Aorta (tissue), 5 donors: ENCODE measurements at places on chromosomes 4 and X. TPM values are rescaled to one million over a fixed set of nuclear protein-coding genes. Genes with fewer than 3 reads are reported as not detected.

Gene COX7B2
- total RNA-seq: not detected

DNA sequence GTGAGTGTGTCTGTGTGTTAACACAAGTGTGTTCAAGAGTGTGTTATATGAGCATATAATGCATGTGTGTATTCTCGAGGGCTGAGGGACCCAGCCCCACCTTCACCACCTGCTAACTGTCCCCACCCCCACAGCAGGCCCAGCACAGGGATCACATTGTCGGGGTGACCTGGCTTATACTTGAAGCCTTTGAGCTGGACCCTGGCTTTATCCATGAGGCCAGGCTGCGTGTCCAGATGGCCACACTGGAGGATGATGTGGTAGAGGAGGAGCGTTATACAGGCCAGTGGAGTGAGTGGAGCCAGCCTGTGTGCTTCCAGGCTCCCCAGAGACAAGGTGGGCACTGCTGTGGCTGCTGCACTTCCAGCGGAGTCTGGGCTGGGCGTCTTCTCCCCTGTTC is 7.6 kb downstream of the IL9R start:
- DNase-seq: no peak
- H3K36me3 ChIP-seq: no peaks in the 10 kb centered on the region
- no peaks in the 10 kb centered on the region for H3K4me1 ChIP-seq

- H3K27me3 ChIP-seq: peaks cover 2% of the 10 kb centered on the region
- no peaks in the 10 kb centered on the region for H3K36me3 ChIP-seq
- no peak overlapping the region for H3K27ac ChIP-seq
- H3K4me1 ChIP-seq: no peaks in the 10 kb centered on the region
- H3K4me3 ChIP-seq: no peak overlapping the region
Measured at GRCh38 chr4:141153751-141154510, 20.7 kb upstream of the RNF150 start.

- no peaks in the 10 kb centered on the region for H3K36me3 ChIP-seq
- no peak overlapping the region for H3K4me3 ChIP-seq
- H3K27me3 ChIP-seq: no peaks in the 10 kb centered on the region
- no peak for DNase-seq
Measured at GRCh38 chrX:16394290-16394689, 227.0 kb downstream of the MAGEB17 start.

DNA sequence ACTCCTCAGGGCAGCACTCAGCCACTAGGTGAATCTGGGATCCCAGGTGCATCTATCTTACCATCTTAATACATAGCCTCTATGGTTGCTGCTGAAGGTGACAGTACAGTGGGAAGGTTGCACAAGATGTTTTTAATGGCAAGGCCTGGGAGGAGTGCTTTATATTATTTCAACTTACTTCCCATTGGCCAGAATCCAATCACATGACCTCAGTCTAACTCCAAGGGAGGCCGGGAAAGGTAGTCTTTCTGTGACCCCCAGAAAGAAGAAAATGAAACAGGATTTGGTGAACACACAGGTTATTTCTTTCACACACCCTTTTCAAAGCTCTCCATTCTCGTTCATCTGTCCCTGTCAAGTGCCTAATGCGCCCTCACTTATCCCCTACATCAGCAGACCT is 189.1 kb upstream of the ATP6AP2 start:
- no peak overlapping the region for H3K27ac ChIP-seq
- no peaks in the 10 kb centered on the region for H3K36me3 ChIP-seq
- DNase-seq: no peak

Gene TCEAL9
- 55.3 TPM for total RNA-seq
